Bladder microvascular endothelial cell (primary cell): ENCODE measurements at places on chromosomes 11 and 22. TPM values are rescaled to one million over a fixed set of nuclear protein-coding genes. Genes with fewer than 3 reads are reported as not detected.

SLC22A9 gene
- not detected in 2 replicates for total RNA-seq

GRAMD1B gene
- 1.9 and 2.0 TPM in 2 replicates for total RNA-seq

DNHD1 gene
- total RNA-seq = 1.3 and 4.5 TPM in 2 replicates

IL17REL gene
- total RNA-seq = not detected in 2 replicates

MMP13 gene
- total RNA-seq = not detected in 2 replicates

NLRP14 gene
- under 0.01 TPM in 1 of 2 replicates, not detected in the other for total RNA-seq

PYGM gene
- total RNA-seq = 0.16 and 0.44 TPM in 2 replicates

SCGB2A2 gene
- not detected in 2 replicates for total RNA-seq

GAL gene
- 0.19 TPM in 1 of 2 replicates, not detected in the other for total RNA-seq

TRPM5 gene
- not detected in 2 replicates for total RNA-seq

TNRC6B gene
- total RNA-seq = 9.9 and 22.7 TPM in 2 replicates

CARD10 gene
- 29.6 and 37.2 TPM in 2 replicates for total RNA-seq

SPDYC gene
- not detected in 2 replicates for total RNA-seq

SCARF2 gene
- total RNA-seq = 4.4 and 9.1 TPM in 2 replicates

ELMOD1 gene
- total RNA-seq = 0.31 TPM in 1 of 2 replicates, not detected in the other

VPS37C gene
- total RNA-seq = 5.3 and 11.0 TPM in 2 replicates

PANX1 gene
- total RNA-seq = 11.2 and 30.3 TPM in 2 replicates

MRGPRX3 gene
- total RNA-seq = 1.3 TPM in 1 of 2 replicates, not detected in the other

RHOD gene
- 8.4 and 20.8 TPM in 2 replicates for total RNA-seq

CARNS1 gene
- under 0.01 and 0.19 TPM in 2 replicates for total RNA-seq

MPPED2 gene
- total RNA-seq = 0.31 TPM in 1 of 2 replicates, not detected in the other

NOX4 gene
- total RNA-seq = 21.5 and 32.3 TPM in 2 replicates

MEI1 gene
- 0.31 TPM in 1 of 2 replicates, not detected in the other for total RNA-seq

IFITM10 gene
- 0.25 TPM in 1 of 2 replicates, not detected in the other for total RNA-seq

KIAA0930 gene
- 48.2 and 58.3 TPM in 2 replicates for total RNA-seq

EHF gene
- not detected in 2 replicates for total RNA-seq

ANO5 gene
- under 0.01 and 0.44 TPM in 2 replicates for total RNA-seq

KCNC1 gene
- not detected in 2 replicates for total RNA-seq

OR4A16 gene
- total RNA-seq = not detected in 2 replicates

CD3D gene
- total RNA-seq = not detected in 2 replicates

OSBPL5 gene
- total RNA-seq = 34.2 and 56.3 TPM in 2 replicates

C11orf21 gene
- total RNA-seq = not detected in 2 replicates

OR51B4 gene
- not detected in 2 replicates for total RNA-seq

SPA17 gene
- total RNA-seq = 4.0 and 4.3 TPM in 2 replicates

DDTL gene
- 0.25 and 1.1 TPM in 2 replicates for total RNA-seq

LRRC51 gene
- 1.9 and 7.0 TPM in 2 replicates for total RNA-seq

POU2AF1 gene
- not detected in 2 replicates for total RNA-seq

CLCF1 gene
- total RNA-seq = 1.9 and 2.7 TPM in 2 replicates

ELFN2 gene
- total RNA-seq = under 0.01 and 0.06 TPM in 2 replicates

DERL3 gene
- total RNA-seq = 0.38 and 0.49 TPM in 2 replicates

LRRC56 gene
- total RNA-seq = 0.32 and 1.2 TPM in 2 replicates

DLAT gene
- total RNA-seq = 21.9 and 30.6 TPM in 2 replicates

KCNK4 gene
- total RNA-seq = 0.25 TPM in 1 of 2 replicates, not detected in the other

SEPTIN3 gene
- total RNA-seq = under 0.01 and 0.06 TPM in 2 replicates

MPEG1 gene
- 0.06 TPM in 1 of 2 replicates, not detected in the other for total RNA-seq

SYT9 gene
- under 0.01 and 1.6 TPM in 2 replicates for total RNA-seq

THAP12 gene
- 28.2 and 36.3 TPM in 2 replicates for total RNA-seq

PPP1R14B gene
- total RNA-seq = 207 and 216 TPM in 2 replicates

METTL15 gene
- total RNA-seq = 7.9 and 16.6 TPM in 2 replicates

ZNF195 gene
- total RNA-seq = 10.7 and 32.6 TPM in 2 replicates

FREY1 gene
- 0.44 and 0.49 TPM in 2 replicates for total RNA-seq

PTPRCAP gene
- total RNA-seq = 0.49 and 1.1 TPM in 2 replicates

PATE2 gene
- total RNA-seq = 0.16 TPM in 1 of 2 replicates, not detected in the other

OR52W1 gene
- not detected in 2 replicates for total RNA-seq

ROBO4 gene
- total RNA-seq = 204 and 396 TPM in 2 replicates

MAPK8IP2 gene
- 0.32 and 0.38 TPM in 2 replicates for total RNA-seq

CHADL gene
- 0.32 and 1.0 TPM in 2 replicates for total RNA-seq

RIBC2 gene
- 0.44 and 0.65 TPM in 2 replicates for total RNA-seq

SHANK3 gene
- 21.0 and 37.3 TPM in 2 replicates for total RNA-seq

ABCC8 gene
- total RNA-seq = not detected in 2 replicates
